ENCODE measurements at places on chromosomes 11 and 22.

- DNase-seq, result no peak
Measured at GRCh38 chr11:76206077-76206326, 300 bp downstream of the WNT11 start.

DNA sequence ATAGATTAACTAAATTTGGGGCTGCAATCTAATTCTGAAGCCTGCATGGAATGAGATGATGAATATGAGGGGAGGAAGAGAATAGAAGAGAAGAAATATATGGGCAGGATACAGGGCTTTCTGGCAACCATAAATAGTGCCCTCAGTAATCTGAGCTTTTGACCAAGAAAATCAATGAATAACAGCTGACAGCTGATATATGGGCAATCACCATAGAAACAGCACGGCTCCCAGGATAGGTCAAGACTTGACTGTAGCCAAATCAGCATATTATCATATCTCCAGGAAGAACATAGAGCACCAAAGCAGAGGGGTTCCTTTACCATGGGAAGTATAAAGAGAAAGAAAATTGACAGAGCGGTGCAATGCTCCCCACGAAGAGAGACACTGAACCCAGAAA is 643.8 kb upstream of the TENM4 start:
- DNase-seq, result no peak

DNA sequence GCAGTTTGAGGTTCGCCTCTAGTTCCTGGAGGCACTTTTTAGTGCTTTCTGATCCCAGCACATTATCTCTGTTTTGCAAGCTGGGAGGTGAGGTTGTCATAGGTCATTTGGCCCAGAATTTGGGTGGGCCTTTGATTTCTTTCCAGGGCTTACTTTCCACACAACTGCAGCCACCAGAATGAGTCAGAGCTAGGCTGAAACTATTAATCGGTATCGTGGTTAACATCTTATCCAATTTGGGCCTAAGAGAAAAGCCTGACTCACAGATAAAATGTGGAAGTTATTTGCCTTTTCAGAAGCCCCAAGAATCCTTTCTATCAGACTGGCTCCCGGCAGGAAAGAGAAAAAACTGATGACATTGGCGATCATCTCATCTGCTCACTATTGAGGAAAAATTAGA is 166.4 kb downstream of the KIRREL3 start:
- DNase-seq, result no peak

DNA sequence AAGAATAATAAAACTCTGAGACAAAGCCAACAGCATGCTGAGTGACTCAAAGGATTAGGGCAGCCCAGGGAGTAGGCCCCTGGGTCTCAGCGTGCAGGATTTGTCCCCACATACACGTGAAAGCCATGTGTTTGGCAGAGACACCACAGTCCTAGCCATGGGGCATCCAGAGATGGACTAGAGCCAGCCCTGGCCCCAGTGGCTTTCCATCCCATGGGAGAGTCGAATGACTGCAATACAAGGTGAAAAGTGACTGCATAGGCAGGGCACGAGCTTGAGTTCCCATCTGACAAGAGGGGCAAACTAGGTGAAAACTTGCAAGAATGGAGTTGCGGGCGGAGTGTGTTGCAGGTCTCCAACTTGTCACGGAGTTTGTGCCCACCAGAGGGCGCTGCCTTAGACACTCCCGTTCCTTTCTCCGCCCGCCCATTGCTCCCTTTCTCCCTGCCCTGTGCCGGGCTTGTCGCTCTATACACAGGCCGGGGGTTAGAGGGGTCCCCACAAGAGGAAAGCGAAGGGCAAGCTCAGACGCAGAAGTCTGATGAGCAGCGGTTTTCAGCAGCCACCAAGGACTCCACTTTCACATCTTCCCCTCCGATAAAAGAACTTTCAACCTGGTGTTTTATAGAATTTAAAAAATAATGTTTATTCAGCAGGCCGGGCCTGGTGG is 24.2 kb downstream of the TSKU start:
- DNase-seq, result peak; percentile 54

DNA sequence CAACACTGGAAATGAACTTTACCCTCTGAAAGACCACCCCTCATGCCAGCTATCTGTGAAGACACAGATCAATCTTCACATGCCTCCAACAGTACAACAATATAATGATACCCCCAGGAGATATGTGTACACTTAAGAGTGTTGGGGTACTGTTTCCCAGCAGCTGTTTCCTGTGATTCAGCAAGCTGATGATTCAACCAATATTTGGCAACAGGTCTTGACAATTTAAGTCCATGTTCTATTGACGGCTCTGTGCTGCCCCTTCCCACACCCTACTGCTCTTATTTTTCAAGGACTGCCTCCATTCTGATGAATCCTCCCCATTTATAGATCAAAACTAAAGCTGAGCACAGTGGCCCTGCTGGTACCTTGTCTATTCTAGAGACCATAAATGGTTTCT is 6.6 kb downstream of the SNX19 start:
- DNase-seq, result no peak

GRCh38 chr11:60950024-60950423 is 2.0 kb downstream of the SLC15A3 start:
- no peak for DNase-seq

DNA sequence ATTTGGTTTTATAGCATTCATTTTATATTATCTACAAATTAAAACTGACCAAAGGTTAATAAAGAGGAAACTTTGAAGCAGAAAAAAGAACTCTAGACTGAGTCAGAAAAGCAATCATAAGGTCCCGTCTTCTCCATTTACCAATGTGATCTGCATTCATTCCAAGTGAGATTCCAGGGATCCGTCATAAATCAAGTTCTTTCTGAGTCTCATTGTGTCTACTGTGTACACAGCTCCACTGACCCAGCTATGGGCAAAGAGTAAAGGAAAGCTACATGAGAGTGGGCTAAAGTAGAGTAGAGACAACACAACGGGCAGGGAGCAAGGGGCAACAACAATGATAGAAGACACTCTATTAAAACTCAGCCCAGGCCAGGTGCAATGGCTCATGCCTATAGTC is 15.3 kb downstream of the FAM168A start:
- no peak for DNase-seq

GRCh38 chr11:124762624-124763155 is 600 bp upstream of the ESAM start:
- no peak for DNase-seq

DNA sequence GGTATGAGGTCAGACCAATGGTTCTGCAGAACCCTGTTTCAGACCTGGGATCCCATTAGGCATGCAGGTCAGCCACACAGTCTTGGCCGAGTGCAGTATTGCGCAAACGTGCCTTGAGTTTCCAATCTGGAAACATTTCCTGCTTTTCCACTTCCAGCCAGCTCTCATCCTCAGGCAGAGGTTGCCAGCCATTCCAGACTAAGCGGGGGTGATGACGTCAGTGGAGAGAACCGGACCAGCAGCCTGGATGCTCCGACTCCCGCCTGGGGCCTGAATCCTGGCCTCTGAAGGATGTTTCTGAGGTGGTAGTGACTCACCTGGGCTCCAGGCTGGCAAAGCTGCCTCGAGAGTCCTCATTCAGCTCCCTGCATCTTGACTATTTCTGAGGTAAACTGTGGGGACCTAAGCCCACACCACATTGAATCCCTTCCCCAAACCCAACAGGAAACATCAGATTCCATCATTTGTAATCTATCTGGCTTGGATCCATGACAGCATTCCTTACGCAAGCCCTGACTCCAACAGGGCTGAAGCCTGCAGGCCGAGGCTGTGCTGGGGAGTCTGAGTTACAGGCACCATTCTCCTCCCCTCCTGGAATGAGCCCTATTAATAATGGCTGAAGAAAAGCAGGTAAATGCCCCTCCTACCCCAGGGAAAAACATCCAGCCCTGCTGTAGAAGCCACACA is 83.0 kb downstream of the ABTB2 start:
- DNase-seq, result no peak

GRCh38 chr11:96466607-96467006 is 76.8 kb downstream of the JRKL start:
- DNase-seq, result no peak

DNA sequence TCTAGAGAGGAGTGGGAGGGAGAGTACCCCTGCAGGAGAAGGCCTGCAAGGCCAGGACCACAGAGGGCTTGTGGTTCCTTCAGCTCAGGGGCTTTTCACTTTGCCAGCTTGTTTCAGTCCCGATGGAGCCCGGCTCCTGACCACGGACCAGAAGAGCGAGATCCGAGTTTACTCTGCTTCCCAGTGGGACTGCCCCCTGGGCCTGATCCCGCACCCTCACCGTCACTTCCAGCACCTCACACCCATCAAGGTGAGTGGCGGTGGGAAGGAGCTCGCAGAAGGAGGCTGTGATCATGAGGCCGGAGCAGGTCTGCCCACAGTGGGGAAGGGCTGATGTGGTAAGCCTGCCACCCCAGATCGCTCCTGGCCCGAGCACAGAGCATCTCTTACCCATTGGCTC is 13.5 kb downstream of the ACP2 start:
- no peak for DNase-seq

- no peak for DNase-seq
Measured at GRCh38 chr11:78037056-78037455, 14.0 kb upstream of the KCTD14 start.

DNA sequence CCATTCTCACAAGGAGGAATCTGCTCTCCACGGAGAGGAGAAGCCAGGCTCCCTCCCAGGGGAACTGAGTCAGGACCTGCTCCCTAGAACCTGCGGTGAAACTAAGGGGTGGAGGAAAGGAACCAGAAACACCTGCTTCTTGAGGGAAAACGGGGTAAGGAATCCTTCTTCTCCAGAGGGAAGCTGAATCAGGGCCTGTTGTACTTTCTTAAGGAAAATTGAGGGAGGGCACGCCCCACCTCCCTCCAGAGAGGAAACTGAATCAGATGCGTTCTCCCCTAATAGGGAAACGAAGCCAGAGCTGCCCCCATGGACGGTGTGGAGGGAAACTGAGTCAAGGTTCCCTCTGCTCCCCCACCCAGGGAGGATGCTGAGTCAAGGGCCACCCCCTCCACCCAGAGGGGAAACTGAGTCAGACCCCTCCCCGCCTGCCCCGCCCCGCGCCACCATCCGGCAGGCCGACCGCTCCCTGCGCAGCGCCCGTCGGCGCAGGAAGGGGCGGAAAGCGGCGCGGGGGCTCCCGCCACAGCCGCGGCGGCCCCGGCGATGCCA is 393 bp downstream of the RELA start:
- no peak for DNase-seq

- DNase-seq, result no peak
Measured at GRCh38 chr11:45395947-45396346, 109.8 kb upstream of the SYT13 start.

- DNase-seq, result no peak
Measured at GRCh38 chr11:74325649-74326645, 14.5 kb upstream of the P4HA3 start.

- DNase-seq, result no peak
Measured at GRCh38 chr11:95715777-95716241, 73.8 kb downstream of the FAM76B start.

- DNase-seq, result no peak
Measured at GRCh38 chr11:46850829-46851380, 4.8 kb upstream of the CKAP5 start.

DNA sequence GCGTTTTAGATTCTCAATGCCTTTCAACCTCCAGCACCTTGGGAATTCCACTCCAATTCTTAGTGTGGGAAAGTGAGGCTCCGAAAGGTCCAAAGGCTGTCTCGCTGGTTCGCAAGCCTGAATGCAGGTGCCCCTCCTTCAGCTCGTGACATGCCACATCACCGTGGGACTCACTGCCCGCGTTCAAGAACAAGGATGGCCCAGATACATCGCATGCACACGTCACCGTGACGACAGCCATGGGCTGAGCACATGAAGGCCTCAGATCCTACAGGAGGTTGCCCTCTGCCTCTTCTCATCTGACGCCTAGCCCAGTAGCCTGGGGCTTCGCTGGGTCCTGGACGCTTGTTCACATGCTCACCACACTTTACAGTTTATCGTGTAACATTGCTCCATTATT is 4.4 kb upstream of the LINC01488 start:
- DNase-seq, result no peak

- no peak for DNase-seq
Measured at GRCh38 chr11:27095059-27095458, 54.4 kb downstream of the BBOX1 start.
